ENCODE measurements at places on chromosomes 16 and 17.

DNA sequence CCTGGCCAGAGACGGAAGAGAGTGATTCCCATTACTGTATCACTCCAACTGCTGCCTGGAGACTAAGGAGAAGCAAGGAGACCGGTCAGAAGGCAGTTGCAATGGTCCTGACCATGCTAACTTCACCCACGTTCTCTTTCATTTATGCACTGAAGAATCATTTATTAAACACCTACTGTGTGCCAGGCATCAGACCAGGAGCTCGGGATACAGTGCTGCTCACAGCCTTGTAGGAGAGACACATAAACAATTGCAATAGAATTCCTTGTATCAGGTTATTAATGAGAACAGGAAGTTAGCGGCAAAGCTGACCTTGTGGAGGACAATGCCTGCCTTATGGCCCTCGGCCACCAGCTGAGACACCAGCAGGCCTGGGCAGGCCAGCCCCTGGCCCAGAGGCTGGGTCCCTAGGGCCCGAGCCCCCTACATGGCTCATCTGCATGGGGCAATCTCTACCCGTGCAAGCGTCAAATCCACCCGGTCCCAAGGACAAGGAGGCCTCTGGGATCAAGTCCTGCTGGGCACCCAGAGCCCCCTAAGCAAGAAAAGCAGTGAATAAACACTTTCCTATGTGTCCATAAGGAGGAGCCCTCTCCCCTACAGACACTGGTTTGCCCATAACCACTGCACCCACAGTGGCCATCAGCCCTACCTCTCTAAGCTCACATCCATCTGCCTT lies 8.6 kb upstream of the ENPP7 start:
- DNase-seq: no peak

- DNase-seq: no peak
These were observed 879 bp downstream of the SOCS1 start for GRCh38 chr16:11254913-11255736.

DNA sequence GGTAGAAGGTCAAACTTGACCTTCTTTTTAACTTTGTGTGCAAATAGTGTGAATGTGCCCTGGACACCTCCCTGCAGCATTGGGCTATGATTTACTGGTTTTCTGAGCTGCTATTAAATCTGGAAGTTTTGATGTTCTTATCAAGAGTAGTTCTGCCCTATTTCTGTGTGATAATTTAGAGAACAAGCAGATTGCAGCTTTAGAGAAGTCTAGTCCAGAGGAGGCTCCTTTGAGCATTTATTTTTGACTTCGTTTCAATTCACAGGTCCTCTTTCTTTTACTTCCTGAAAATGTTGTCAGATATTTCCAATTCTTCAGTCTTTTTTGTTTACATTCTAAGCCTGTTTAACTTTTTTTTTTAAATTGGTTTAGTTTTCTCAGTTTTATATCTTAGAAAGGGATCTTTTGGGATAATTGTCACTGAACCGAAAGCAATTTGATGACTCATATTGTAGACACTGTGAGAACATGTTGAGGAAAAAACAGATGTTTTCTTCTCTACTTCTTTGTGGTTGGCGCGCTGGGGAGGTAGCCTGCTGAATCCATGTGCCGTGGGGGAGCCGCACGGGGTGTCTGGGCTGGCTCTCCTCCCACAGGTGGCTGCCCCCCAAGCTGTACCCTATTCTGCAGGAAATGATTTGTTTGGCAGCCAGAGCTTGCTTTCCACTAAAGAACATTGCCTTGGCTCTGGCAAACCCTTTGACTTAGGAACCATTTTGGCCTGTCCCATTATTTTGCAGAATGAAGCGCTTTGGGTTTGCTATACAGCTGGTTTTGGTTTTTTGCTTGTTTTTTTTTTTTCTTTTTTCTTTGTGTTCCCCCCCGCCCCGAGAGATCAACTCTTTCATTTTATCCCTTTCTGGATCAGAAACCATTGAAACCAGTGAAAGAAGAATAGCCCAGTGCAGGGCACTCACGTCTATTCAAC lies 53.4 kb downstream of the MFSD11 start:
- no peak for DNase-seq

DNA sequence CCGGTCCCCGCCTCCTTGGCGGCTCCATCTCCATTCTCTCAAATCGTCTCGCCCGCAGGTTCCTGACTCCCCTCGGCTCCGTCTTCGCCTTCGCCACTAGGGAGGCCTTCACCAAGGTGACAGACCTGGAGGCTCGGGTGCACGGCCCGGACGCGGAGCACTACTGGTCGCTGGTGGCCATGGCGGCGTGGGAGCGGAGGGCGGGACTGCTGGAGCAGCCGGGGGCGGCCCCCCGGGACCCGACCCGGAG lies 862 bp downstream of the GLTPD2 start:
- DNase-seq: no peak

- DNase-seq: no peak
These were observed 3.6 kb downstream of the BANP start for GRCh38 chr16:87954826-87955225.

DNA sequence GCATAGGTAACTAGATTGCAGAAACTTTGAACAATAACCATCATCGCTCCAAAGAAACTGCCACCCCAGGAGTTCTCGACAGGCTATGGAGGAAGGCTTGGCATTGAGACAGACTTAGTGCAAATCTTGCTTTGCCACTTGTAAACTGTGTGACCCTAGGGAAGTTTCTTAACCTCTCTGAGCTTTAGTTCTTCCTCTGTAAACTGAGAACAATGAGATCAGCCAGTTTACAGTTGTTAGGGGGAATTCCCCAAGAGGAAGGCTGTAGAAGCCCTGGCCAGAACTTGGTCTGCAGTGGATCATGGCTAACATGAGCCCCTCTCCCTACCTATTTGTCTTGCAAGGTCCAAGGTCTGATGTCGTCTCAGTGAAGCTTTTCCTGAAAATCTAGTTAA lies 78.9 kb downstream of the NT5M start:
- DNase-seq: no peak

DNA sequence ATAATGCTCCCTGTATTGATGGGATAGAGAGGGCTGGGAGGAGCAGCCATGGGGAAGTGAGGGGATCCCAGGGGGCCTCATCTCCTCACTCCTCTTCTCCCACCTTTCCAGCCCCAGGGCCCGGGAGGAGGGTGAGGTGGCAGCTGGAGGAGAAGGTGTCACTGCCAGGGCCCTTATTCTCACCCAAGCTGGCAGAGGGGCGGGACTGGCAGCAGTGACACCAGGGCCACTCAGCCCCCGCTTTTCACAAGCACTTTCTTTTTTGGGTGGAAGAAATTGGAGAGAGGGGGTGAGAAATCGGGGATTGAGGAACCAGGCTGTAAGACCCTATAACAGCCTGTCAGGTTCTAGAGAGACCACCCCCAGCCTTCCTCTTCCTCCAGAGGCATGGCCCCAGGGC lies 2.4 kb upstream of the TBX21 start:
- DNase-seq: no peak

- no peak for DNase-seq
These were observed 3.3 kb downstream of the SRCIN1 start for GRCh38 chr17:38602453-38602852.

- no peak for DNase-seq
These were observed 459.3 kb downstream of the HS3ST3B1 start for GRCh38 chr17:14760212-14760611.

GRCh38 chr17:57985675-57985974 lies 2.4 kb downstream of the VEZF1 start:
- DNase-seq: no peak

DNA sequence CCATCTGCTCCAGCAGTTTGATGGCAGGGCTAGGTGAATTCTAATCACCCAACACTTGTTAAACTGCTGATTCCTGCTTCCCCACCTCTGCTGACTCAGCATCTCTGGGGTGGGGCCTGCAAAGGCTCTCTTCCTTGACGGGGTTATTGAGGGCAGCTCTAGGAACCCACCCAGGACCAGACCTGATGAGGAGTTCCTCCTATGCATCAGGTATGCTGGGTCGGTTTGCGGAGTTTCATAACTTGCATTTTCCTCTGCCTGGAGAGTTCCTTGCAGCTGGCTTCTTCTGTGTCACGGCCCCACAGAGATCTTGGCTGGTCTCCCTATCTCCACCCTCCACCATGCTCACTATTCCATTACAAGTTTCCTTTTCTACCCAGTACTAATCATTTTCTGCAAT lies 93.4 kb upstream of the CCL2 start:
- no peak for DNase-seq

GRCh38 chr16:88951989-88952388 lies 25.0 kb downstream of the CBFA2T3 start:
- no peak for DNase-seq

GRCh38 chr17:45679426-45679825 lies 104.7 kb upstream of the CRHR1 start:
- no peak for DNase-seq

DNA sequence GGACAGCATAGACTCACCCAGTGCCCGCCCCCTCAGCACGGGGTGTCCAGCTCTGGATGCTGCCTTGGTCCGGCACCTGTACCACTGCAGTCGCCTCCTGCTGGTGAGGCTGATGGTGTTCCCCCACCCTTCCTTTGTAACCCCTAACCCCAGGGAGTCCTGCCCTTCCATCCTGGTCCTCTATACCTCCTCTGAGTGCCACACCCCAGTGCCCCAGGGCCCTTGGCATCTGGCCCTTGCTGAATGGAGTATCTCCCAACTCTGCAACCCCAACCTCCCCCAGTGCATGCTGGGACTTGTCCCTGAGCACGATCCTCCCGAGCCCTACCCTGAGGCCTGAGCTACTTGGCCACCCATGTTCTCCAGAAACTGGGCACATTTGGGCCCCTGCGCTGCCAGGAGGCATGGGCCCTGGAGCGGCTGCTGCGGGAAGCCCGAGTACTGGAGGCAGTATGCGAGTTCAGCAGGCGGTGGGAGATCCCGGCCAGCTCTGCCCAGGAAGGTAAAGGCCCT lies 15.8 kb downstream of the RIPOR1 start:
- DNase-seq: no peak

GRCh38 chr17:57861790-57862693 lies 12.2 kb upstream of the MRPS23 start:
- no peak for DNase-seq

DNA sequence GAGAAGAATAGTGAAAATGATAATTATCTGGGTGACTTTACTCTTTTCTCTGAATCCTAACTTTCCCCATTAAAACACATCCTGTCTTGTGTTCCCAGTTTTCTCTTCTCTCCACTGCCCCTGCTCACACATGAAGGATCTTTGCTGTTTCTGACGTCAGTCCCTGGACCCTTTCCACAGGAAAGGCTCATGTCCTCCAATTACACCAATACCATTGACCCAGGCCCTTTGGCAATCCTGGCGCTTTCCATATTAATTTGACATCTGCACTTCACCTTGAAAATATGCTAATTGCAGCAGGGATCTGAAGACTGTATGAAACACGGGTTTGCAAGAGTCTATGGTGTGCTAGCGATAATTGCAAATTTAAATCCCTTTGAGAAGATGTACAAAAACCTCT lies 170.2 kb upstream of the GOT2 start:
- DNase-seq: no peak

DNA sequence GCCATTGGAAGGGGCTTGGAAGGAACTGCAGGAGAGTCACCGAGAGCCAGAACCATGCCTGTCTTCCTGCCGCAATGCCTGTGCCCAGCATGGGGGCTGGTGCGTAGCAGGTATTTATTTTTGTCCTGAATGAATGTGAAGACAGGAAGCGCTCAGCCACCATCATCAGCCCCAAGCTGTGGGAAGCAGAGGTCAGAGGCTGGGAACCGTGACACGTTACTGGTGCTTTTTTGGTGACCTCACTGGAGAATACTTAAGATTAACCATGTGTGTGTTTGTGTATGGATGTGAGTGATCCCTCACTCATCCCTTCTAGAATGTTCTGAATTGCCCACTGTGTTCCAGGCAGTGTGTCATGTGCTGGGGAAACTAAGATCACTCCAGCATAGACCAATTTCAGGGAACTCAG lies 343.8 kb downstream of the SNX29 start:
- peak; percentile 46 for DNase-seq
